Stimulated activated CD4-positive, alpha-beta T cell treated with anti-CD3 and anti-CD28 coated beads, TNF-alpha, amount 100 ng/mL, for 1 hour (primary cell): ENCODE measurements at places on chromosomes 1 and 21.

GRCh38 chr1:211577277-211577818, 1.6 kb downstream of the SLC30A1 start:
- no peak for DNase-seq

DNA sequence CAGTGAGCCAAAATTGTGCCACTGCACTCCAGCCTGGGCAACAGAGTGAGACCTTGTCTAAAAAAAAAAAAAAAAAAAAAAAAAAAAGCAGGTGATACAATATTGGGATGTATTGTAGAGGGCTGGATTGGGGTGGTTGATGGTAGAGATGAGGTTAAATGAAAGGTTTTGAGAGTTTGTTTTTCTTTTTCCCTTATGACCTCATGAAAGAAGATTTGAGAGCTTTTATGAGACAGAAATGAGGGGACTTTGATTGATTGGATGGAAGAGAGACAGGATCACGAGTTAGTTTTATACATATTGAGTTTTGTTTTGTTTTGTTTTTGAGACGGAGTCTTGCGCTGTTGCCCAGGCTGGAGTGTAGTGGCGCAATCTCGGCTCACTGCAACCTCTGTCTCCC, 27.1 kb downstream of the OSBPL9 start:
- no peak for DNase-seq

DNA sequence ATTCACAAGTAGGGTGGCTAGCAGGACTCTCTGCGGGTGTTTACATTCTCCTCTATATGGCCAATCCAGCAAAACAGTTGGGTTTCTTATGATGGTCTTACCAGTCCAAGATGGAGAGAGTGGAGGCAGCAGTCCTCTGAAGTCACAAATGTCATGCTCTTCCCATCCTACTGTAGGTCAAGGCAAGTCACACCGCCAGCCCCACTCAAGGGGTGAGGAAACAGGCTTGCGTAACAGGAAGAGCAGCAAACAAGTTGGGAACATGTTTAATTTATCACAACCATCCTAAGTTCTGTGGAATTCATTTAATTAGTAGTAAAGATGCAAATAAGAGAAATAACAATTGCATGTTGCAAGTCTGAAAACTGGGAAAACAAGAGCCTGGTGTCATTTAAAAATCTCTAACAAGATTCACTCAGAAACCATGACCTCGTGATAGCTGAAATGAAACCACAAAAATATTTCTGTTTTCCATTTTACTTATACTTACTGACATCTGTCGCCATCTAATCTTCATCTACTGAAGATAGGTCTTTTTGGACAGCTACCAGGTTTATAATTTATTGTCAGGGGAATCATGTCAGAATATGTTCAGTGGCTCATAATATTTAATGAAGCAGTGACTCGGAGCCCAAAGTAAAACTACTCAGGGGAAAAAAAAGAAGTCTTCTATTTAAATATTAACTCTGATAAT, 349.1 kb upstream of the FMN2 start:
- no peak for DNase-seq

DNA sequence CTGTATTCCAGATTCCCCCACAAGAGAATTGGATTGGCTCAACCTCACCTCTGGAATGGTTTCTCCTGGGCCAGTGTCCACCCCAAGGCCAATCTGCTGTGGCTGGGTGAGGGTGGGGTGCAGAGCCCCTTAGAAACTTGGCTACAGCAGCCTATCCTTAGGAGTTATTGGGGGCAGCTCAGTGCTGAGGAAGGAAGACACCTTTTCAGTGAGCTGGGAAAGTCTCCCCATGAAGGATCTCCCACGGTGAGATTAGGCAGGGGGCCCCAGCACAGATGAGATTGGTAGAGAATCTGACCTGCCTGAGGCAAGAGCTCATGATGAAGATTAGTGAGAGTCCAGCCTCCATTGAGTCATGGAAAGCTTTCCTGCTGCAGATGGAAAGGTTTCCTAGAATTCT, 78.4 kb downstream of the CCDC185 start:
- DNase-seq = no peak

GRCh38 chr1:60621368-60621851, 461.0 kb upstream of the NFIA start:
- no peak for DNase-seq

DNA sequence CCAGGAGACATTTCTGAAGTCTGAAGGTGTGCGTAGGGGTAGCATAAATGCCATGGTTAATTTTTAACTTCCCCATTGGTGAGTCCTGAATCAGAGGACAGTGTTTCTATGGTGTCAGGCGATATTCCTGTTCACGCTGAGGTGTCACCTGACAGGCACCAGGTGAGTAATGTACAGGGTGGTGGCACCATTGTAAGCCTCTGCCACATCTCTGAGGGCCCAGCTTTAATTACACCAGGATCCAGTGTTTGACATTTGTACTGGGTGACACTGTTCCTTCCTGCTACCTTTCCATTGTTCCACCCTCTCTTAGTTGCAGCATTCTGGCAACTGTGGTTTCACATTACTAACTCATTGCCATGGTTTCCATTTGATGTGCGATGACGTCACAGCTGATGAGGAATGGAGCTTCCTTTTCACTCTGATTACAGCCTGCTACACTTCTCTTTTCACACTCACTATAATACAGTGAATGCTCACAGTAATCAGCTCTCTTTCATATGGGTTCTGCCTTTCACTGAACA, 40.6 kb upstream of the MARK1 start:
- DNase-seq = no peak

- DNase-seq = no peak
These were observed 675.8 kb downstream of the MATN1 start for GRCh38 chr1:30047576-30047975.

DNA sequence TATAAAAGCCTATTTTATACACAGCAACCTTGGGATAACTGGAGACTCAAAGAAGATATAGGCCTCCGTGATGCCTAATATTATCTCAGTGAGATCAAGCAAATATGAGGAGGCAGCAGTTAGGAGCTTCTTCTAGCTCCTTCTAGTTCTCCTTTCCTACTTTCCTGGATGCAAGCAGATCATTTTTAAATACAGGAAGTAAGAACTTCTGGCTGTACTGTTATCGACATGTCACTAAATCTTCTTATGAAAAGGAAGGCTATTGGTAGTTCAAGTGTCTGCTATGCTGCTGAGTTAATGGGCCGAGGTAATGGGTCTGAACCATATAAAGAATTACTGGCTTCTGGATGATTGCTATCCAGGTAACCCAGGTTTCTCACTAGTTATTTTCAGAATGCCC, 15.9 kb downstream of the HSPA13 start:
- no peak for DNase-seq

DNA sequence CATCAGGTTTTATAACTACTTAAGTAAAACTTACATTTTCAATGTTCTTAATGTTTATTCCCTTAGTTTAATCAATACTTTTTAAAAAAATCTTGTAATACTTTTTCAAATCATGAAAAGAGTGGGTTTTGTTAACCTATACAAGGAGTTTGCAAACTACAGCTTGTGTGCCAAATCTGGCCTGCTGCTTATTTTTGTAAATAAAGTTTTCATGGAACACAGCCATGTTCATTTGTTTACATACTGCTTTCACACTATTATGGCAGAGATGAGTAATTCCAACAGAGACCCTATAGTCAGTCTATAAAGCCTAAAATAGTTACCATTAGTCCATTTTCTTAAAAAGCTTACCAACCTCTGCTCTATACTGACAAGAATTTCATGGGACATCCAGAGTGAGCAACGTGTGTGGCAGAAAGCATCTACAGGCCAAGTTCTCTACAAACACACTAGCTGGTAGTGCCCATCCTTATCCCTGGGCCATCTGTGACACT, 42.6 kb downstream of the ERO1B start:
- no peak for DNase-seq

DNA sequence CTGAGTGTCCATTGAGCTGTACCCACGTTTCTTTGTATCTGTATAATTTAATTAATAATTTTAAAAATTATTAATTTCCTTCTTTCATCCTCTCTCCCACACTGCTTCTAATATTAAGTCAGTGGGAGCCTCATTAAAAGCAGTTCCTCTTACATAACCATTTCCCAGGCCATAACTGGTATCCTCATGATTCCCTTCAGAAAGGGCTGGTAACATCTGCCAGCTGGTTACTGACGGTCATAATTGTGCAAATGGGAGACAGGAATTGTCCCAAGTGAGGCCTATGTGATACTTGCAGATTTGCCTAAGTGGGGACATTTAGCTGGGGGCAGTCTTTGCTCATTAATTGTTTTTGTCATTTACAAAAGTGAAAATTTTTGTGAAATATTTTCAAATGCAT, 69.0 kb upstream of the SPAG17 start:
- DNase-seq = no peak

- no peak for DNase-seq
These were observed 38.2 kb downstream of the ZBTB17 start for GRCh38 chr1:15937706-15938168.

DNA sequence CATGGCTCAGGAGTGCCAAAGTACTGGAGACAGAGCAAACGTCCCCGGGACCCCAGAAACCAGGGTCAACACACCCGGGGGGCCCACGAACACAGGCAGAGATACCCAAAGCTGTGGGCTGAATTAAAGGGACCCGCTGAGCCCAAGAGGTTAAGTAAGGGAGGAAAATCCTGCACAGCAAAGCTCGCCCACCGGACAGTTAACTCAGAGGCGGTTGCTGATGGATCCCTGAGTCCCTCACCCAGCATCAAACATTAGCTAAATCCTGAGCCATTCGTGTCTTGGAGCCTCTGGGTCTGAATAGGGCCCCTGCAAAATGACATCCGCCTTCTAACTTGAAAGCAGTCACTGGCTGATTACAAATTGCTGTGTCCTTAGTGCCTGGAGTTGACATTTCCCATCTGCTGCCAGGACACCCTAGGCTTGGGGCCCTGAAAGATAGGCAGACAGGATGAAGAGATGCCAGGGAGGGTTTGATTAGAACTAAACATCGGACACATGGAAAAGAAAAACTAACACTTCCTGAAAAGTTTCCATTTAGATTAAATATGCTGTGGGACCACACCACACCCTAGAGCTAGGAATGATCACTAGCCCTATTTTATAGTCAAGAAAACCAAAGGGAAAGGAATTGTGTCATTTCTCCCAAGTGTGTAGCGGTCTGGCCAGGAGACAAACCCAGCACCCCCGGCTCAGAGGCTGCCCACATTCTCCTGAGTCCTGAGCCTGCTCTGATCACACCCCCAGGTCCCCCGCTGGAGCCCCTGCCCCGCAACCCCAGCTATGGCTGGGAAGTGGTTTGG, 239.3 kb downstream of the NPHP4 start:
- no peak for DNase-seq

DNA sequence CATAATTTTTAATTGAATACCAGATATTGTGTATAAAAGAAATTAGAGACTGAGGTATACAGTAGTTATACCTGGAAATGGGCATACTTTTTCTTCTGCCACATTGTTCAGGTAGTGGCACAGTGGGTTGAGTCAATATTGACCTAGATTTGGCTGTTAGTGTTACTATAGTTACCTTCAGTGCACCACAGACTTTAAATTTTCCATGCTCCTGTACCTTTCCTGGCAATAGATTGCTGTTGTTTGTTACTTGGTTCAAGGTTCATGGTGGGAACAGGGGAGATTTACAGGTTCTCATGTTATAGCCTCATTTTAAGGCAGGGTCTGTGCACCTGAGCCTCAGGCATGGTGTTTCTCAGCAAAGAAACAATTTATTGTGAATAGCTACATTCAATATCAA, 218.7 kb downstream of the LBR start:
- DNase-seq = no peak

DNA sequence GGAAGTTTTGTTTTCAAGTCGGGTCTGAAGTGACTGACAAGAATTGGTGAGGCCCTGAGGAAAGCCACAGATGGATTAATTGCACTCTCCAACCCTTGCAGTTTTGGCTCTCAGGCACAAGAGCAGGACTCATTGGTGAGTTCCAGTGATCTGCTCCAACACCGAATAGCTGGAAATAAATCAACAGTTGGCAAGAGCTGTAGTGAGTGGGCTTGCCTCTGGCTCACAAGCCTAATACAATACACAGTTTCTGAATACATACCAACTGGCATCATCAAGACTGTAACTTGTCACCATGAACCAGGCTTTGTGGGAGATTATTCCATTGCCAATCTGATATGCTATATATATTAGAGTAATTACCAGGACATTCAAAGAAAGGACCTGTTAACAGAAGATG, 131.6 kb downstream of the GRIK1 start:
- no peak for DNase-seq

- DNase-seq = no peak
These were observed 636 bp downstream of the WARS2 start for GRCh38 chr1:119139857-119140176.

DNA sequence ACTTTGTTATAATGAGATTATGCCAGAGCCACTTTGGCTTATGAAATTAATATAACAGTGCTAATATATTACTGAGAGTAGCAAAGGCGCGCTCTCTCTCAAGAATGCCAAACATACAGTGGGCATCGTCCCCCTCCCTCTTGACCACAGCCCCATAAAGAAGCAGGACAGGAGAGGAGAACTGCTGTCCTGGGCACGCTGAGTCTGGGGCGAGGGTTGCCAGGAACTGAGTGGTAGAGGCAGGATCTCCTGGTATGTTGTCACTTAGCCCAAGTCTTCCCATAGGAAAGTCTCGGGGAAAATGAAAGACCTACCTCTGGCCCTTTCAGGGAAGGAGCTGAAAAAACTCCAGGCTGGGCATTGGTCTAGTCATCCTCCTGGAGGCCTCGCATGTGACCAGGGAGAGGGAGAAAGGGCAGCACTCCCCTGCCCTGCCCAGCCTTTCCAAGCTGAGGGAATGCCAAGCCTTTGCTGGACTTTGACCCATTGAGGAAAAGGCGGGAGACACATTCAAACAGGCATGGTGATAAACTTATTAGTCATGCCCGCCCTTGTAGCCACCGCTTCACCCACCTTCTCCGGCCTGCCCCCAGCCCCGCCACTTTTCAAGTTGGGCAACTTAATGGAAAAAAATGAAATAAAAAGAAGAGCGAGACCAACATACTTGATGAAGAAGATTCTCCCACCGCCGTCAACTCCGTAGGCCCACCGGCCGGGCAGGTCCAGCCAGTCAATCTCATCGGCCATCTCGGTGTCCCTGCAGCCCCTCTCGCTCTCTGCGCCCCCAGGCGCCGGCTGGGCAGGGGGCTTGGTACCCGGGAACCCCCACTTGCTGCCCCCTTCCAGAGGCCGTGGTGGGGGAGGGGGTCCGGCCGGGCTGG, 17.4 kb upstream of the PLEKHA6 start:
- DNase-seq = no peak

DNA sequence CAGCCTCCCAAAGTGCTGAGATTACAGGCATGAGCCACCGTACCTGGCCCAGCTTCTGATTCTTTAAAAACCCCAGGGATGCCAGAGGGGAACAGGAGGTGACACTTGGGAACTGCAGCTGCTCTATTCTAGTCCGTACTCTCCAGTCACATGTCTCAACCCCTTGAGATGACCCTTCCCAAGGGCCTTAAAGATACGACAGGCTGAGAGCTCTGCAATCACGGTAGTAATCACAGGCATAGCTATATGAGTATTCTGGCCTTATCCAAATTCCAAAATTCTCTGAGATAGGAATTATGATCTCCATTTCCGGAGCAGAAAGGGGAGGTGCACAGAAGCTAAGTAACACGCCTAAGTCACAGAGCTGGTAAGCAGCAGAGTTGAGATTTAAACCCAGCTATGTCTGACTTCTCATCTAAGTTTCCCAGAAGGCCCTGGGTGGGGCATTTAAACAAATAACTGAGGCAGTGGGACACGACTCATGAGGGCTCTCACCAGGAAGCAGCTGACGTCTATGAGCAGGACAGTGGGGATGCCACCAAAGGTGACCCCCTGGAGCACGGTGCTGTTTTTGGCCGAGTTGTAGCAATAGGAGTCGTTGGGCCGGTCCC, 5.2 kb downstream of the TMEM63A start:
- no peak for DNase-seq

- no peak for DNase-seq
These were observed 5.8 kb upstream of the VWA1 start for GRCh38 chr1:1429671-1430073.
